ENCODE measurements at places on chromosomes 6 and 20.
A peak's percentile ranks its signal among the peaks of the same experiment; 100 is the strongest.

GRCh38 chr20:39849664-39850063 lies 839.4 kb downstream of the MAFB start:
- no peak for DNase-seq

DNA sequence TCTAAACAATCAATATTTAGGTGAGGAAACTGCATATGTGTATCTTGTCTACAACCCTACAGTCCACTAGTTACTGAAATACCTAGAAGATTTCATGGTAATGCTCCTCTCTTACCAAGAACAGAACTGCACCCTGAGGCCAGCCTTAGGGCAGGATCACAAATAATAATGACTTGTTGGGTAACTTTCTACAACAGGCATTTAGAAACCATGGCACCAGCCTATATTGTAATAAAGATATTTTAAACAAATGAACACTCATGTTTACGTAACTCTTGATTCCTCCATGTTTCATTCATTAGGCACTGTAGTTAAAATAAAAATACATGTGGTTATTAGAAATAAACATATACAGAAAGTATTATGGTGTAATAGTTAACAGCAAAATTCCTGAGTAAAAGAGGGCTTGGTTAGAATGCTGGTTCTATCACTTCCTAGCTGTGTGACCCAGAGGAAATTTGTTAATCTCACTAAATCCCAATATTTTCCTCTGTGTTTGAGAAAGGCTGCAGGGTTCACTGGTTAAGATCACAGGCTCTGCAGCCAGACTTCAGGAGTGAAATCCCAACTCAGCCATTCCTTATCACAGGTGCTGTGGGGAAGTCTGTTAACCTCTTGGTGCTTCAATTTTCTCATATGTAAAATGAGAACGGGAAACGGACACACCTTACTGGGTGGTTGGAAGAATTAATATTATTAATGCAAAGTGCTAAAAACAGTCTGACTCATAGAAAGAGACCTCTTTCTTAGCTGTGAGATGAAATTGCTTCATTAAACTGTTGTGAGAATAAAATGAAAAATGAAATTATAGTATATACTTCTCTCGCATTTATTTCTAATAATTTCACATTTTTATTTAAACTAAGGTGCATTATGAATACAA lies 8.5 kb downstream of the HMGN3 start:
- no peak for DNase-seq

GRCh38 chr20:24966317-24967012 lies 17.4 kb downstream of the CST7 start:
- DNase-seq = no peak

GRCh38 chr6:140051521-140052512 lies 677.4 kb upstream of the CITED2 start:
- no peak for DNase-seq

- no peak for DNase-seq
These were observed 171.3 kb upstream of the AGPAT4 start for GRCh38 chr6:161445021-161445799.

DNA sequence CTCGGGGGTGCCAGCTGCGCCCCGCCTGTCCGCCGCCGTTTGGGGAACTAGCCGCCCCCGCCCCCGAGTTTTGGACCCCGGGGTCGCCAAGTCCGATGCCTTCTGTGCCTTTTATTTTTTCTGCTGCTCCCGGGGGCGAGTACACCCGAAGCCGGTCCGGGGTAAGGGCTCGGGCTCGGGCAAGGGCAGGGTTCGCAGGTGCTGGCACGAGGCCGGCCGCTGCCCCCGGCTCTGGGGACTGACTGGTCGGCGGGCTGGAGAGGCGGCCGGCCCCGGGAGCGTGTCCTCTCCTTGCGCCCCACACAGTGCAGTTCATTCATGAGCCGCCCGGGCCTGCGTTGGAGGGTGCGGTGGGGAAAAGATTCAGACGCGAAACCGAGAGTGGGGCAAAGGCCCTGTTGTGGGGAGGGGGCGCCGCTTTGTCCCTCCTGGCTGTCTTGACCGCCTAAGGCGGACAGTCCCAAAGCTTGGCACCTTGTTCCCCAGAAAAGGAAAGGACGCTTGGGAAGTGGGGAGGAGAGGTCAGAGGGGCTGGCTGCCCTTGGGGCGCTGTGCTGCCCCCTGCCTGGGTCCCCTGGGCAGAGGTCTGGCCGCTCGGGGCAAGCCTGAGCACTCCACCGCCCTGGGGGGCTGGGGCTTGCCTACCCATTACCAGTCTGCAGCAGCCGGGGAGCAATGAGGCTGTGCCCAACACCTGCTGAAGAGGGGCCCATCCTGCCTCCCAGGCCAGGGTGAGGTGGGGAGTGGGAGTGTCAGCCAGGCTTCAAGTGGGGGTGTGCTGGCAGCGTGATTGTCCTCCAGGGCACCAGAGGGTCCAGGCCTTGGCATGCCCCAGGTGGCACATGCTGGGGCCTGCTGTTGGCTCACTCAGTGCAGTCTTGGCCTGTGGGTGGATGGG lies 915 bp downstream of the TMEM63B start:
- DNase-seq = peak; percentile 38

- no peak for DNase-seq
These were observed 34.7 kb downstream of the HM13 start for GRCh38 chr20:31548820-31549512.

- peak; percentile 53 for DNase-seq
These were observed 7.3 kb upstream of the ARHGAP18 start for GRCh38 chr6:129717277-129717676.

DNA sequence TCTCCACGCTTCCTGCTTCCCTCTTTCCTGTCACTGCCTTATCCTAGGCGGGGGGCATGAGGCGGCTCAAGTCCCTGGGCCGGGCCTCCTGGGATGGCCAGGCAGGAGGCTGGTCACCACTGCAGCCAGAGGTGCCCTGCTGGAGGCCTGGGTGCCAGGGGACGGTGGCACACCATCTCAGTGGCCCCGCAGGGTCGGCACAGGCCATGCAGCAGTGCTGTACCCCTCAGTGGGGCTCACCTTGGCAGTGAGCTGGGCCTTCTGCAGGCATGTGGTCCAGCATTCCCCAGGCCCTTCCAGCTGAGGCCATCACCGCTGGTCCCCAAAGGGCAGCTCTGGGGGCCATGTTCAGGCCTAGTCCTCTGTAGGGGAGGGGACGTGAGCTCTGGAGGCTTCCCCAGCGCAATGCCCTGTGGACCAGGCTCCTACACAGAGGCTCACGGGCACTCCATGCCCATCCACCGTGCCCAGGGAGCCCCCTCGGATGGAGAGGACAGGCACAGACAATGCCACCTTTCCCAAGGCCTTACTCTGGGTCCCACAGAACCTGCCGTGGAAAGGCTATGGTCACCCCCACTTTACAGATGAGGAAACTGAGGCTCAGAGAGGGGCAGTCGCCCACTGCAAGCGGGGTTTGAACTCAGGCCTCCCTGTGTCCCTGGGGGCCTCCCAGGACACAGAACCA lies 123.8 kb downstream of the TAF4 start:
- no peak for DNase-seq

- DNase-seq = no peak
These were observed 417 bp downstream of the NFATC2 start for GRCh38 chr20:51542033-51542570.

DNA sequence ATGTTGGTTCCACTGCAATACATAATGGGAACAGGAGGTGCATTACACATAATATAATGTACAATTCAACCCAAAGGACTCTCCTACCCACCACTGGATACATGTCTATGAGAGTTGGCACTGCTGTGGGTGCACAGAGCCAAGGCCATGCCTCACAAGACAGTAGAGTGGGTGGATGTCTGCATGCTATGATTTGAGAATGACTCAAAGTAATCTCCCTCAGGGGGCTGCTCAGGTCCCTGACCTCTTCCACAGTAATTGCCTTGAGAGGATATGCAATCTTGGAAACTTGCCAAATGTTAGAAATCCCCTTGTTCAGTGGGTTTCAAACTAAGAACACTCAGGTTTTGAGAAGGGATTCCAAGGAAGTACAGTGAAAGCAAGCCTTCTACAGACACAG lies 79.0 kb downstream of the ANKEF1 start:
- DNase-seq = peak; percentile 4

DNA sequence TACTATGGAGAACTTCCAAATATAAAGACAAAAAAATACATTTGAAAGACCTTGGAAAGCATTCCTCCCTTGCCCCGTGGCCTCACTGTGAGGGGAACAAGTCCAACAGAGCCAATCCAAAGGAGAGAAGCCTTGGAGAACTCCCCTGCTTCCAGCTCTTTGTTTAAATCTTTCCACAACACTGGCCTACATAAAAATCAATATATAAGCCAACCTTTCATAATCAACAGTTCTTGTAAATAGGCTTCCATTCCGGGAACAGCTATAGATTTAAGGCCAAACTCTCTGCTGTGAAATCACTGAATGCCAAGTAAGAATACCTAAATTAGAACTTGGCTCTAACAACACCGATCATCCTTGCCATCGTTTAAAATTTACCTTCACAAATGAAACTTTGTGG lies 242.1 kb downstream of the HACE1 start:
- no peak for DNase-seq

GRCh38 chr20:62388839-62389600 lies 2.1 kb downstream of the RPS21 start:
- DNase-seq = no peak

GRCh38 chr6:24824142-24824938 lies 25.6 kb upstream of the ARMH2 start:
- no peak for DNase-seq

Measured in inflammatory macrophage treated with lipopolysaccharide for 4 hours (primary cell).